ENCODE measurements at places on chromosomes 7 and 10.

- DNase-seq = no peak
Measured at GRCh38 chr7:31744294-31744874, 57.4 kb downstream of the PPP1R17 start.

- no peak for DNase-seq
Measured at GRCh38 chr10:90872648-90873020, 860 bp downstream of the RPP30 start.

GRCh38 chr7:115662120-115662519 lies 368.4 kb downstream of the TFEC start:
- no peak for DNase-seq

DNA sequence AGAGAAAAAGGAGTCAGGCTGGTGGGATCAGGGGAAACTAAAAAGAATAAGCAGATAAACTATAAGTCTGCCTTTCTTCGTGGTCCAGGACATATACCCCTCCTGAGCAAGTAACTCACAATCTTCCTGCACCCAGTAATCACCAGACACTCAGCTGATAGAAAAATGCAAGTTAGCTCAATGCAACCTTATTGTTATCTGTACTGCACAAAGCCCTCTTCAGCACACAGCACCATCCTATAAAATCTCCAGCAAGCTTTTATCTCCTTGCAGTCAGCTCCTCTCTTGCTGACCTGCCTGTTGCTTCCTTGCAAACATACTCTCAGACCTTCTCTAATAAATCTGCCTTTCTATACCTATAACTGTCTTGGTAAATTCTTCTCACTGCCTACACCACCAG lies 6.7 kb downstream of the SLC37A3 start:
- no peak for DNase-seq

GRCh38 chr7:69678494-69679187 lies 80.4 kb downstream of the AUTS2 start:
- no peak for DNase-seq

- DNase-seq = no peak
Measured at GRCh38 chr7:128265906-128266300, 24.8 kb downstream of the LEP start.

GRCh38 chr10:131746241-131746711 lies 154.5 kb upstream of the PPP2R2D start:
- no peak for DNase-seq

- DNase-seq = no peak
Measured at GRCh38 chr10:129157185-129157584, 309.9 kb upstream of the MGMT start.

- DNase-seq = no peak
Measured at GRCh38 chr10:99656199-99657064, 2.9 kb upstream of the ENTPD7 start.

DNA sequence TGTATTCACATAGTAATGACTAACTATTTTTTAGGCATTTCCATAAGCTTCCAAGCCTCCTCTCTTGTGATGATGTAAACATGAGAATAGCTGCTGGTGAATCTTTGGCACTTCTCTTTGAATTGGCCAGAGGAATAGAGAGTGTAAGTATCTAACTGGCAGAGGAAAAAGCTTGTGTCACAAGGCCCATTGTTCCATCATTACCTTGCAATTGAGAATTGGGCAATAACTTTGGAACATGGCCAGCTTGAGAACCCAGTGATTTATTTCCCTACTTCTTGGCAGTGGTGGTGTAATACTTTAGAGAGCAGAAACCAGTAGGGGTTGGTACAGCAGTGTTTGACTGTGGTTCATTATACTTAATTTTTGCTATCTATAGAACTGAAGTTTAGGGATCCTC lies 12.0 kb downstream of the IFRD1 start:
- DNase-seq = no peak

GRCh38 chr7:33744293-33745075 lies 160.9 kb upstream of the BMPER start:
- no peak for DNase-seq

DNA sequence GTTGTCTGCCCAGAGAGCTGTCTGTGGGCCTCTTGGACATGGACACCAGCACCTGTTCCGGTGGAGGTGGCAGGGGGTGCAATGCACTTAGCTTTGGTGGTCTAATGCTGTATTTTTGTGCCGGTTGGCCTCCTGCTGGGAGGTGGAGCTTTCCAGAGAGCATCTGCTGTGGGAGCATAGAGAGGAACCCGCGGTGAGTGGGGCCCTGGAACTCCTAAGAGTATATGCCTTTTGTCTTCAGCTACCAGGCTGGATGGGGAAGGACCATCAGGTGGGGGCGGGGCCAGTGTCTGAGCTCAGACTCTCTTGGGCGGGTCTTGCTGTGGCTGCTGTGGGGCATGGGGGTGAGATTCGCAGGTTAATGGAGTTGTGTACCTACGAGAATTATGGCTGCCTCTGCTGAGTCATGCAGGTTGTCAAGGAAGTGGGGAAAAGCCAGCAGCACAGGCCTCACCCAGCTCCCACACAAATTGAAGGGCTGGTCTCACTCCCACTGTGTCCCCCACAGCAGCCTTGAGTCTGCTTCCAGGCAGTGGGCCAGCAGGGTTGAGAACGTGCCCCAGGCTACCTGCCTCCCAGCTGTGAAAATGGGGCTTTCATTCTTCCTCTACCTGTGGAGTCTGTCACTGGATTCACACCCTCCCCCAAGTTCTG lies 29.0 kb downstream of the JAKMIP3 start:
- DNase-seq = no peak

DNA sequence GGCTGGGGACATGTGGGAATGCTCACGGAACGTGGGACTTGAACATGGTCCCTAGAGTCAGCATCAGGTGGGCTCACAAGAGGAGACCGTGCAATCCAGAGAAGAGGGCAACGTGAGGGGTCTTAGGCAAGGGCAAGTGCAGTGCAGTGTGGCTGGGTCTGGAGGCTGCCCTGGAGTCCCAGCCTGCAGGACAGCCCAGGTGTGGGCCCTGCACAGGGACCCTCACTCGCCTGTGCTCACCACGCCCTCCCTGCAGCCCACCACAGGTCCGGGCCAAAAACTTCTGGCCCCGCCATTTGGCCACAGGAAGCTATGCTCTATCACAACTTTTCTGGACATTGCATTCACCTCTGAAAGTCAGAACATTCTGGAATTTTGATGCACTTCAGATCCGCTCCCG lies 133.5 kb downstream of the PAXIP1 start:
- DNase-seq = peak; percentile 47

- DNase-seq = no peak
Measured at GRCh38 chr7:44845451-44845850, 2.4 kb downstream of the H2AZ2 start.

DNA sequence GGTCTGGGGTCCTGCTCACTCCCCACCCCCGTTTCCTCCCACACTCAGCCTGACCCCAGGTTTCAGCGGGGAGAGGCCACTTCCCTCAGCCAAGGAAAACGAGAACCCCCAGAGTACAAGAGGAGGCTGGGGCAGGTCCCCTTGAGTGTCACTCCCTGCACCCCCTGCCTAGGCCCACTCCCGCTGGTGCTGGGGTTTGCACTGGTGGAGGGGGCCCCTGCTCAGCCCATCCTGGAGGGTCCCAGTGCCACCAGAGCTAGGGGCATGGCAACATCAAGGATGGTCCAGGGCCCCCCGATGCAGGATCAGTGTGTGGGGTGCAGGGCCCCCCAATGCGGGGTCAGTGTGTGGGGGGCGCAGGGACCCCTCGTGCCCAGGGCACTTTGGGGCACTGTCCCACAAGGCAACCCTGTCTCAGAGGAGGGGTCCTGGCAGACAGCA lies 70.5 kb upstream of the KCTD7 start:
- no peak for DNase-seq

GRCh38 chr7:3431306-3431705 lies 130.3 kb downstream of the SDK1 start:
- DNase-seq = no peak

DNA sequence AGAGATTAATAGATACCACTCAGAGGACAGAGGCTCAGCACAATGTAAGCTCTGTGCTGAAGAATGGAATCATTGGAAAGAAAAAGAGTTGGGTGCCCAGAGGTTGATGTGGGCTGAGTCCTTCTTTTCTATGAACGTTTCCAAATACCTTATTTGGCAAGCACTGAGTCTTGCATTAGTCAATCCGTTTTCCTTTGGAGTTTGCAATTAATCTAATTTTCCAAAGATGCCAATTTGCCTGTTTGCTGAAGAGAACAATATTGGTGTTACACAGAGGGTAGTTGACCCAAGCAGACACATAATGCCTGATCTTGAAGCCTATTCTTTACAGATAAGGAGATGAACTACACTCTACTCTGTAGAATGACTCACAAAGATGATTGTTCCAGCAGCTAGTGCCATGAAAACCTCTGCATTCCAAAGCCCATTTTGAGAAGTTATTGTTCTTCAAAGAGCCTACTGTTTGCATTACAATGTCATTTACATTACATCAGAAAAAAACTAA lies 55.4 kb upstream of the MET start:
- DNase-seq = no peak

DNA sequence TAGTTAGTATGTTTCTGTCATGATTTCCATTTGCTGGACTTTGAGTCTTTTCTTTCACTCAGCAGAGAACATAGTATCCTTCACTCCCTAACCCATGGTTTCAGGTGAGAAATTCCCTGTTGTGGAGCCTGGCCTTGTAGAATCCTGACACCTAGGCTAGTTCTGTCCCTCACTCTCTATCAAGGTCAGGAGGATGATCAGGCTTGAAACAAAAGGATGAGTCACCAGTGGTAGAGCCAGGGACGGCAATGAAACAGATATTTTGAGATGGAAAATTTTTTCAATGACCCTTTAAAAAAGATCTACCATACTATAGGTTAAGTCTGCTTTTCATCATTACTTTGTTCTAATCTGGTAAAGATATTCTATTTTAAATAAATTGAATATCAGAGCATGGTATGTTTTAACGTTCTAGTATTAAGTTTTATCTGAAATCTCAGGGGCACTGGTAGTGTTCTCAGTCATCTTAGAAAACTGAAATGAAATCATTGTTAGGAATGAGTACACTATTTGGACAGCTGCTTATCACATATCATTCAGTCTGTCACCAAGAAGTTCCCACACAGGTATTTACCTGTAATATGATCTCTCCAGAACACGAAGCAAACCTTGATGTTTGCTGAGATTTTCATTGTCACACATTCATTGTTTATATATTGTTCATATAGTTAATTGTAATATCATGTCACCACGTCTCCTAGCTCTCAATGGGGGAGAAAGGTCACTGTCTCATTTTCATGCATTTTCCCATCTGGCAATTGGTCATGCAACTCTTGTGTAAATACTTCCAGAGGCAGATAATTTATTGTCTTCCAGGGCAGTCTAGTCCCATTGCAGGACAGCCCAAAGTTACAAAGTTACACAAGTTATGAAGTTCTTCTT lies 299.9 kb upstream of the LRRTM3 start:
- DNase-seq = no peak

- DNase-seq = no peak
Measured at GRCh38 chr10:117188371-117188770, 8.9 kb upstream of the KCNK18 start.

DNA sequence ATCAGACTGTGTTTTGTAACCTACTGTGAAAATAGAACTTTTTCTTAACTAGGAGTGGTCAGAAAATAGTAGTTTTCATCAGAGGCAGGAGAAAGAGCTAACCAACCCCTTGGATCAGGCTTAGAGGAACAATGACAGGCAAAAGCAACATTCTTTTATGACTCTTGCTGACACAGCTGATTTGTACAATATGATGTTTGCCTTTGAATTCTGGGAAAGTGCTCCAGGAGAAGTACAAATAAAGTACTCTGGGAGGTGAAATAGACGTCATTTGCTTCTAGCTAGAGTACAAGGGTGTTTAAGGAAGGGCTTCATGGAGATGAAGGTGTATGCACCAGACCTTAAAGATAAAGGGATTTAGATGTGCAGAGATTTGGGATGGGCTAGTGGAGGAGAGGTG lies 75.1 kb upstream of the KIAA1217 start:
- no peak for DNase-seq

GRCh38 chr7:77958436-77958835 lies 159.9 kb downstream of the PHTF2 start:
- no peak for DNase-seq

DNA sequence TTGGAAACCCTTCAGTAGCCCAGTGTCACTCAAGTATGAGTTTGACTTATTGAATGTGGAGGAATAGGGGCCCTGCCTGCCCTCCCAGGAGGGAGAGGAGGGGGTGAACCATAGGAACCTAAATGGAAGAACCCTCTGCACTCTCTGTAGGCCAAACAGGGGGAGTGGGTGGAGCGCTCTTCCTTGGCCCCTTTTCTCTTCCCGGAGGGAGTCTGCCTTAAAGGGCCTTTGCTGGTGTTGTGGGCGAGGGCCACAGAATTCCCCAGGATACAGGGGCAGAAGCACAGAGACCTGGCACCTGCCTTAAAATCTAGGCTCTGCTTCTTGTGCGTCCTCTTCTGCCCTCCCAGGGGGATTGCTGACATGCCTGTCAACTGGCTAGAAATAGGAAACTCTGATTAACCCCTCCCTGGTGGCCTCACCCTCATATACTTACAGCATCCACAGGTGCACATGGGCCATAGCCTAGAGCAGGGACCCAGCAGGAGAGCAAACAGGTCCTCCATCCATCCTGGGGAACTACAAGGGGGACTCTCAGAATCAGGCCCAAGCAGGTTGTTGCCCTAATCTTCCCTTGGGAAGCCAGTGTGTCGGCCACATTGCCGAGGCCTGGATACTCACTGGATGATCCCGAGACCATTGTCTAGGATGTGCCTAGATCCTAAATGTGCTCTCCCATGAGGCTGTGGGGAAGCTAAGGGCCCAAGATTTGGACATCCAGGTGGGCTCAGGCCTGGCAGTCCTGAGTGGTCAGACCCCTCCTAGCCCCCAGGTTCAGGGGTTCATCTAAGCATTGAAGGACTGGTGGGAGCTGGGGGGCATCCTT lies 3.4 kb downstream of the TRIM8 start:
- DNase-seq = no peak

DNA sequence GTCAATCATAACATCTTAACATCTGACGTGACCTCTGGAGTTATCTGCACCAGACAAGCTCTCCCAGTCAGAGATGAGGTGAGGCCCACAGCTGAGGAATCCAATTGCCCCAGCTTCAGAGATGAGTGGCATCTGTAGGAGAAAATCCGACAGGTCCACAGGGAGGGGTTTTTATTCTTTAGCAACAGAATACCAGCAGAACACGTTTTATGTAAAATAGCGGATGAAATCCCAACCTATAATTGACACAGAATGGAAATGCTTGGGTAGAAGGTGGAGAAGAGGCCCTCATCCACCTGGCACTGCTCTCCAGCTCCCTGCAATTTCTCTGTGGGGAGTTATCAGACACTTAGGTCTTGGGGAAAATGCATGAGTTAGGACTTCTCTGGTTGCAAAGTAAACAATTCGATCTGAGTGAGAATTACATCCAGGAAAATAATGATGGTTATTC lies 144.2 kb upstream of the NRP1 start:
- DNase-seq = no peak

- no peak for DNase-seq
Measured at GRCh38 chr10:14926061-14926470, 27.8 kb downstream of the DCLRE1C start.

DNA sequence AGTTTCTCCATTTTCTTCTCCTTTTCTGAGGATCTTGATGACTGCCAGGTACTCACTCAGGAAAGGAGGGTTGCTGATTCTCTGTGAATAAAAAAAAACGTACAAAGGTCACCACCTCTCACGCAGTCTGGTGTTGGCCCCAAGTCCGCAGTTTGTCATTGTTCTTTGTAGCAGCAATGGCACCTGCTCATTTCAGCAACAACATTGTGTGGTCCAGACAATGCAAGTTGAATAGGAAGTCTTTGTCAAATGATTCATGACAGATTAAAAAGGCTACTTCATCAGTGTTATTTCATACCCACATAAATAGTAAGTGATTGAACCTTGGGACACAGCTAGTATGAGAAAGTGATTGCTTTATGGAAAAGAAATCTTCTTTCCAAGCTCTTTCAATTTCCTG lies 653.5 kb upstream of the MGMT start:
- no peak for DNase-seq
